Stimulated activated CD4-positive, alpha-beta T cell treated with anti-CD3 and anti-CD28 coated beads, Interleukin-2, amount 100 ng/mL, for 48 hours (primary cell): ENCODE measurements at places on chromosomes 7 and 10.

GRCh38 chr7:148234715-148235114 is 355.9 kb upstream of the C7orf33 start:
- DNase-seq: no peak

GRCh38 chr10:130416334-130417150 is 280.4 kb downstream of the GLRX3 start:
- DNase-seq: no peak

DNA sequence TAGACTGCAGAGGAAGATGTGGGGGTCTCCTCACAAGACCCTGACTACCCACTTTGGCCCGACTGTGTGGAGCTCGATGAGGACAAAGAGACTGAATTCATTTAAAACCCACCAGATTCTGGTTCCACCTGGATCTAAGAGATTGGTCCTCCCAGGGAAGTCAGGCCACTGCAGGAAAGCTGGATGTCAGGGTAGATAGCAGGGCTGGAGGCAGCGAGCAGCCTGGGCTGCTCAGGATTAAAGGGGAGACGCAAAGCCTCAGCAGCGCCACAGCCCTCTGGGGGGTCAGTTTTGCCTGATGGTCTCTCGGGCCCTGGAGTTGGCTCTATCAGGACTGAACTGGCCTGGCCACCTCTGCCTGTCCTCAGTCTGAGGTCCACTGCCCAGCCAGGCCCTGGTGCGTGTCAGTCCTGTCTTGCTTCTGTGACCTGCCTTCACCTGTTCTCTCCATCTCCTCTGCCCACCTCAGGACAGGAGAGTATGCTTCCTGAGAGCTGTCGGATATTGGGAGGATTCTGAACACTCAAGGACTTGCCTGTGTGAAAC is 12.2 kb upstream of the KLRG2 start:
- DNase-seq: no peak

DNA sequence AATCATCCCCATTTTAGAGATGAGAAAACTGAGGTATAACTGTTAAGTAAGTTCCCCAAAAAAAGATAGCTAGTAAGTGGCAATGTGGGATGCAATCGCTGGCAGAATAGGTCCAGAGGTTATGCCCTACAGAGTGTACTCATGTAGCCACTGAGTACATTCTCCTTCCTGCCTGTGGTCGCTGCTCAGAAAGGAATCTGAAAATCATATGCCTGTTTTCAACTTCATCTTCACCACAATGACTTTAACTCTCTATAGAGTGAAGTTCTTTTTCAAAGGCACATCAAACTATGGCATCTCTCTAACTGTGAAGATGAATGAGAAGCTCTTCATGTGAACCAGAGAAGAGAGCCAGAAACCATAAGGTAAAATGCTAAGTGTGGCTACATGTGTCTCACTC is 162.2 kb upstream of the SLC25A13 start:
- DNase-seq: no peak

DNA sequence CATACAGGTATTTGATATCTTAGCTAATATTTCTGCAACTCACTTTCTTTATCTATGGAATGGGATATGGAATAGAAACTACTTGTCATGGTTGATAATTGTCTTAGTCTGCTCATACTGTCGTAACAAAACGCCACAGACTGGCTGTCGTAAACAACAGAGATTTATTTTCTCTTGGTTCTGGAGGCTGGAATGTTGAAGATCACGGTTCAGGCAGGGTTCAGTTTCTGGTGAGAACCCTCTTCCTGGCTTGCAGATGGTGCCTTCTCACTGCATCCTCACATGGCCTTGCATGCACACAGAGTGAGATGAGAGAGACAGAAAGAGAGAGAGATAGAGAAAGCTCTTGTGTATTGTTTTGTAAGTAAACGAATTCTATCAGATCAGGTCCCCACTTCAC is 332.7 kb upstream of the MAGI2 start:
- no peak for DNase-seq
